ENCODE measurements at places on chromosomes 6 and 20.

DNA sequence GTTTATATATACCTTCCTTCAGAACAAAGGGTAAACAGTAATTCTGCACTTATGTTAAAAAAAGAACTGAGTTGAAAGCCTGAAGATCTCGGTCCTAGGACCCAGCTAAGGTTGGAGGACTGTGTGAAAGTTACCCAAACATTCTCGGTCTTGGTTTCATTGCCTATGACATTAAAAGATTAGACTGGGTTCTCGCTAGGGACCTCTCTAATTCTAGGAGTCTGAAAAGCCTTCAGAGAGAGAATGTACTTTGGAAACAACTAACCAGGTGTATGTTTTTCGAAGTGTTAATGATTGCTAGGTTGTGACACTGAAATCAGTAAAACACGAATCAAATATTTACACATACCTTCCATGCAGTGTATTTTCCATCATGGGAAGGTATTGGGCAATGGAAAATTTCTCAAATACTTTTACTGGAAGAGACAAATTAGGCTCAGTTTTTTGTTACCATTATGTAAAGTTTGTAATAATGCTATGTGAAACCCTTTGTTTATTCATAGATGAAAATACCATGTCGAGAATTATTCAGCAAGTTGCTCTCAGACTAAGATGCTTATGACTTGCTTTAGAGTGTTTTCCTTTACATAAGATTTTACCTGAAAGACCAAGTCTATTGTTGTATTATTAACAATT lies 113.7 kb upstream of the LOC128125822 start:
- DNase-seq, result no peak

- no peak for DNase-seq
These were observed 101.6 kb downstream of the ATXN1 start for GRCh38 chr6:16659466-16660156.

DNA sequence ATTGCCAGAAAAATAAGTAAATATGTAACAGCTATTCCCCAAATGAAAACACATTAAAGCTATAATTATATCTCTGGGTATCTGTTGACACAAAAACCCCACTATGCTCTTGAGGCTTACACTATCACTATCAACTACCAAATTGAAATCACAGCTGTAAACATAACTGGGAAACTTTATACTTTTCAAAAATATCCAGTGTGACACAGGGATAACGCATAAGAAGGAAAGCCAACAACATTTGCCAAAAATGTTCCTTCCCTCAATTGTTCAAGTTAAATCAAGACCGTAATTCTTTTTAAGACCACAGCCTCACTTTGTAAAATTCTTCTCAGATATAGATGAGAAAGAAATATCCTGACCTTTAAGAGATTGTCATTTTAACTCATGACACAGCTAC lies 3.1 kb downstream of the ZHX3 start:
- DNase-seq, result no peak

GRCh38 chr6:36701401-36701991 lies 3.9 kb downstream of the RAB44 start:
- no peak for DNase-seq

DNA sequence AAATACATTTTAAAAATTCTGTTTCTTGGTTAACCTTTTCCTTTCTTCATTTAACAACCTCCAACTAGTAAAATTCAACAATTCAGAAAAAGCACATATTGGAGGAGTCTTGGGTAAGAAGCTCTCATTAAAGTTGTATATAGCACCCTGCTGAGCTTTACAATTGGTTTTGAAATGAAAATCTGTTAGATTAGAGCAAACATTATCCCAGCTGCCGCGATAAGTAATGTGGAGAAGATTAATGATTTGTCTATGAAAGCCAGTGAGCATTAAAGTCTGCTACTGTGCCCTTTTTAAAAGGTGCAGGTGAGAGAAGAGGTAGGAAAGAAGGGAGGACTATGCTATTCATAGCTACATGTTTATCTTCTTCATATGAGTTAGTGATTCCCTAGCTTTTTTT lies 201.5 kb downstream of the ZFAND3 start:
- no peak for DNase-seq

DNA sequence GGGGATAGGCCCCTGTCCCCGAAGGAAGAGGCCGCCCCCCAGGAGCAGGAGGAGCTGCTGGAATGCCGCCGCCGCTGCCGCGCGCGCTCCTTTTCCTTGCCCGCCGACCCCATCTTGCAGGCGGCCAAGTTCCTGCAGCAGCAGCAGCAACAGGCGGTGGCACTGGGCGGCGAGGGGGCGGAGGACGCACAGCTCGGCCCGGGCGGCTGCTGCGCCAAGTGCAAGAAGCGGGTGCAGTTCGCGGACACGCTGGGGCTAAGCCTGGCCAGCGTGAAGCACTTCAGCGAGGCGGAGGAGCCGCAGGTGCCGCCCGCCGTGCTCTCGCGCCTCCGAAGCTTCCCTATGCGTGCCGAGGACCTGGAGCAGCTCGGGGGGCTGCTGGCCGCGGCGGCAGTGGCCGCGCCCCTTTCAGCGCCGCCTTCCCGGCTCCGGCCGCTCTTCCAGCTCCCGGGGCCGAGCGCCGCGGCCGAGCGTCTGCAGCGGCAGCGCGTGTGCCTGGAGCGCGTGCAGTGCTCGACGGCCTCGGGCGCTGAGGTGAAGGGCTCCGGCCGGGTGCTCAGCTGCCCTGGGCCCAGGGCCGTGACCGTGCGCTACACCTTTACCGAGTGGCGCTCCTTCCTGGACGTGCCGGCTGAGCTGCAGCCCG lies 630 bp downstream of the PPP1R3G start:
- no peak for DNase-seq

DNA sequence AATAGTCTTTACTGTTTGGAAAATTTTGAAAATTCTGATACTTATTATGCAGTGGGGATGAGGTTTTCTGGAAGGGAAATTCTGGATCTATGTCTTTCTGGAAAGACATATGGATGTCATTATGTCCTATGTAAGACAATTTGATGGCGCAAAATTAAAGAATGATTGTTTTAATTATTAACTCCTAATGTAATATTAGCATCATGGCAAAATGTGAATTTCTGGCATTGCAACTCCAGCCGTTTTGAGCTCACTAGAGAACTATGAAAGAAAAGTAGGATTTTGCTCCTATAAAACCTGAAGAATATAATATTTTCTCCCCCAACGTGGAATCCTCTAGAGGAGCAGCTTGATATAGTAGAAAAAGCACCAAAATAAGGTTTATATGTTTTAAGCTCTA lies 243.2 kb downstream of the RFPL4B start:
- no peak for DNase-seq

DNA sequence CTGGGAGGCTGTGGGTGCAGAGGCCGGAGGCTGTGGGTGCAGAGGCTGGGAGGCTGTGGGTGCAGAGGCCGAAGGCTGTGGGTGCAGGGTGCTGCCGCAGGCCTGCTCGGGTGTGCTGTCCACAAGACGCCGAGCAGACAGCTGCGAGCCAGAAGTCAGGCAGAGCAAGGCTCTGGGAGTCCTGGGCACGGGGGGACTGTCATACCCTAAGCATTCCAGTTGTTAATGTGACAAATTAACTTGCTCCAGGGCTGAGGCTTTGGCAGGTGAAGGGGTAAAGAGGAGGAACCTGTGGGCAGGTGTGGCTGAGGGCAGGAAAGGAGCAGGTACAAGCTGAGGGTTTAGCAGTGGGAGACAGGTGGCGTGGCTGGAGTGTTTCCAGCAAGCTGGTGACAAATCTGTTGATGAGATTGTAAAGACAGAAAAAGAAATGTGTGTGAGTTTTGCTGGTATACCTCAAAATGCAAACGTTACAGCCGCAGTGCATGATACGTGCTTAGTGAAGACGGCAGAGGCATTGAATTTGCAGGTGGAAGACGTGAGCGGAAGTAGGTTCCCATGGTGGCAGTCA lies 14.2 kb upstream of the ADRM1 start:
- DNase-seq, result no peak

GRCh38 chr20:36273414-36274180 lies 32.5 kb upstream of the DLGAP4 start:
- no peak for DNase-seq

- no peak for DNase-seq
These were observed 71.4 kb downstream of the MAFB start for GRCh38 chr20:40617594-40617993.

DNA sequence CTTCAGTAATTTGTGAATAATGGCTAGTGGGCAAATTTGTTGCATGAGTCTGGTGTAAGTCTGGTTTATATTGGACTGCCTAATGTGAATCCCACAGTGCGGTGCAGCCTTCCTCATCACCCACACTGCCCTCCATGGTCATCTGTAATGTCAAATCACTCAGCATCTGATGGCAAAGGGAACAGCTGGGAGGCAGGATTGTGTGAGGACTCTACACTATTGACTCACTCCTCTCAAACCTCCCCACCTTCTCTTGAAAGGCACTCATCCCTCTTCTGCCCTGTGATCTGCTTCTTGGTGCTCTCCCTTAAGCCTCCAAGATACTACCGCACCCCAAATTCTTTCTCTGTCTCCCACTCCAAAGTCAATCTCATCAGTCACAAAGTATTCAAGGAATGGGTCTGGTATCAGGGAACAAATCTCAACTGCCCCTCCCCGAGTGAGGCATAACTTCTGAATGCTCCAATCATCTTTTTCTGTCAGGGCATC lies 146.0 kb upstream of the BEND6 start:
- DNase-seq, result no peak

DNA sequence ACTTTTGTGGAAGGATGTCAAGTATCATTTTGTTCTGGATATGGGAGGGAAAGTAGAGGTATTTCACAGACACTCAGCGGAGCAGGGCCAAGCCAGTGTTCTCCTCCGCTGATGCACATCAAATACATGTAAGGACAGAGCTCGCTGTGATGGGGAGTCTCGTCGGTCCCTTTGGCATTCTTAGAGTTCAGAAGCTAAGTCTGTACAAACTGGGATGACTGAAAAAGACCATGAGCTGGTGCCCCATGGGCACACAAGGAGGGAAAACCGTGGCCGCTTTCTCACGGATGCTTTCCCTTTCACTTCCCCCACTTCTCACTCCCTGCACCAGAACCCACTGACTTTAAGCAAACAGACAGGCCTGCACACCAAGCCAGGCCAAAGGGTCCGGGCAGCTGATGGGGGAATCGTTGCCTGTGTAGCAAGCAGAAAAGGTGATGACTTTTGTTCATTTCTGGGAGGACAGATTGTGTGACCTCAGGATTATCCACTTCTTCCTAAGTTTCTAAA lies 27.7 kb upstream of the MPC1 start:
- DNase-seq, result no peak

- no peak for DNase-seq
These were observed 50.8 kb upstream of the SMLR1 start for GRCh38 chr6:130776287-130776925.

- no peak for DNase-seq
These were observed 24.3 kb upstream of the FLRT3 start for GRCh38 chr20:14361509-14362345.

DNA sequence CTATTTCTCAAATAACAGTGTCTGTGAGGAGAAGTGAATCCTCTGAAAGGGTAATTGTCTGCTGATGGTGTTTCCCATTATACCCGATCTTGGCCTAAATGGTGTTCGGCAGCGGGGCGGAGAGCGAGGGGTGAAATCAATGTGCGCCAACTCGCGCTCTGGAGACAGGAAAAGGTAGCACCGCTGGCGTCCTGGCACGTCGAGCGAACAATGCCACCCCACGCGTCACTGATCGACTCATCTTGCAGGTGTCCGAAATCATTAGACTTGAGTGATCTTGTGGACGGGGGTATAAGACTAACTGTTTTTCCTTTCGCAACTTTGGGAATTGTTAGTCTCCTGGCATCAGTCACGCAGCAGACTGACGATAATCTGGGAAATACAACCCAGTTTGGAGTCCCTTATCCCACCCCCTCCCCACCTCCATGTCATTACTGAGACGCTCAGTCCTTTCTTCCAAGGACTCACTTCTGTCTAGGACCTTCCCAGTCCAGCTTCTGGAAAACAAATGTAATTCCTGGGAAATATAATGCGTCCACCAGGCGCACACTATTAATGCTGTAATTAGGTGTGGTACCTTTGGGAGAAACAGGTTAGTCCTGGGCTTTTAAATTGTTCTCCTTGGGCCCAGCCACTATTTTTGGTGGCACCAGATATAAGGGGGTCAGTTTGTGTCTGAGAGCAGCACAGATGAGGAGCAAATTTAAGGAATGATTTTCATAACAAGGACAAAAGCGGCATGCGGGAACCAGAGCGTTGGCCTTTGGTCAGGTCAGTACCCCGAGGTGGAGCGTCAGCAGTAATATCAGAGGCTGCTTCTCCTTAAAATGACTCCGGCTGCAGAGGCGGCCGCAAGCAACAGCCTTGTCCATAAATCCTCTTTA lies 2.3 kb downstream of the LINC00237 start:
- DNase-seq, result no peak

GRCh38 chr6:88376768-88377387 lies 210.7 kb upstream of the CNR1 start:
- no peak for DNase-seq

GRCh38 chr20:60872224-60872623 lies 379.8 kb upstream of the CDH4 start:
- no peak for DNase-seq

DNA sequence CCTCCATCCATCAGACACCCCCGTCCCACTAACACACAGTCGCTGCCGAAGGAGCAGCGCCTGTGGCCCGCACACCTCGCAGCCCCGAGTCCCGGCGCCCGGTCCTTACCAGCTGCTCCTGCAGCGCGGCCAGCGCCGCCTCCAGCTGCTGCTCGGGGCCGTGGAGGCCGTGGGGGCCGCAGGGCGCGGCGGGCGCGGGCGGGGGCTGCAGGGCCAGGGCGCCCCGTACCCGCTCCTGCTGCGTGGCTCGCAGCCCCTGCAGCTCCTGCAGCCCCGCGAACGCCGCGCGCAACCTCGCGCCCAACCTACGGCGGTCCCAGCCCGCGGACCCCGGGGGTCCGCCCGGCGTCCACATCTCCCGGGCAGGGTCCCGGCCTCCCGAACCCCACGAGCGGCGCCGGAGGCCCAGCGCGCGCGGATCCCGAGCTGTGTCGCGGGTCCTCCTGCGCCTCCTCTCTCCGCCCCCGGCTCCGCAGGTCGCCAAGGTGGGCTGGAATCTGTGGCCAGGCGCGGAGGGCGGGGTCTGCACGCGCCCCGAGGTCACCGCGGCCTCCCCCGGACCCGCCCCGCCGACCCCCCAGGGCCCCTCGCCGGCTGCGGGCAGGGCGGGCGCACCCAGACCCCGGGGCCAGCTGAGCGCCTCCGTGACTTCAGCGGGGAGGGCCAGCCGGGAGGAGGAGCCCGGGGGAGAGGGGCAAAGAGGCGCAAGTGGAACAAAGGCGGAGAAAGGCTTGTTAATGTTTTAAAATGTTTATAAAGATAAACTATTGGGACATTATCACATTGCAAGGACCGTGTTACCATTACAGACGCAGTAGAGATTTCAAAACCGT lies at the start of gene DACT2:
DACT2 (minus strand) TSS at position 499 of the 833 bp plus-strand sequence; CDS start at position 355, 144 bp downstream.
- no peak for DNase-seq
